ENCODE measurements at places on chromosomes 2 and 18. TPM values are rescaled to one million over a fixed set of nuclear protein-coding genes. Genes with fewer than 3 reads are reported as not detected.
A peak's percentile ranks its signal among the peaks of the same experiment; 100 is the strongest.

GRCh38 chr18:23209796-23210195, 74.5 kb downstream of the CABLES1 start:
- H3K27ac ChIP-seq = no peak overlapping the region
- no peak for DNase-seq
- no peaks in the 10 kb centered on the region for H3K27me3 ChIP-seq
- peaks cover 18% of the 10 kb centered on the region for H3K36me3 ChIP-seq

Gene ANKRD62
- not detected for total RNA-seq

Gene PRKRA
- total RNA-seq = 51.7 TPM

DNA sequence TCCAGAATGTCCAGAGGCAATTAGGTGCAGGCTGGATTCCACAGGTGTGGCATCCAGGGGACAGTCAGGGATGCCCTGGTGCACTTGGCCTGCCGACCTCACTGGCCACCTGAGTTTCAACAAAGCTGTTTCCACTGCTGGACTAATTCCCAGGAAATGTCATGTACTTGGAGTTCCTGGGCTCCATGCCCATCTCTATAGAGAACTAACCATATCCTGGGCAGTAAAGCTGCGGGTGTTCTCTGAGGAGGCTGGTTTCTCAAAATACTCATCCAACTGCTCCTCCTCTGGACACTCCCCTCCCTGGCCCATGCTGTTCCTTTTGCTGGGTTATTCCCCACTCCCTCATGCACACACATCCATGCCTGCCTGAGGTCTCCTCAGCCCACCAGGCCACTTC, 161.9 kb upstream of the SKOR2 start:
- H3K27me3 ChIP-seq = peaks cover 10% of the 10 kb centered on the region
- H3K36me3 ChIP-seq = no peaks in the 10 kb centered on the region
- H3K4me3 ChIP-seq = no peak overlapping the region
- peak; percentile 20 for DNase-seq

Gene APCDD1
- total RNA-seq = 6.3 TPM

DNA sequence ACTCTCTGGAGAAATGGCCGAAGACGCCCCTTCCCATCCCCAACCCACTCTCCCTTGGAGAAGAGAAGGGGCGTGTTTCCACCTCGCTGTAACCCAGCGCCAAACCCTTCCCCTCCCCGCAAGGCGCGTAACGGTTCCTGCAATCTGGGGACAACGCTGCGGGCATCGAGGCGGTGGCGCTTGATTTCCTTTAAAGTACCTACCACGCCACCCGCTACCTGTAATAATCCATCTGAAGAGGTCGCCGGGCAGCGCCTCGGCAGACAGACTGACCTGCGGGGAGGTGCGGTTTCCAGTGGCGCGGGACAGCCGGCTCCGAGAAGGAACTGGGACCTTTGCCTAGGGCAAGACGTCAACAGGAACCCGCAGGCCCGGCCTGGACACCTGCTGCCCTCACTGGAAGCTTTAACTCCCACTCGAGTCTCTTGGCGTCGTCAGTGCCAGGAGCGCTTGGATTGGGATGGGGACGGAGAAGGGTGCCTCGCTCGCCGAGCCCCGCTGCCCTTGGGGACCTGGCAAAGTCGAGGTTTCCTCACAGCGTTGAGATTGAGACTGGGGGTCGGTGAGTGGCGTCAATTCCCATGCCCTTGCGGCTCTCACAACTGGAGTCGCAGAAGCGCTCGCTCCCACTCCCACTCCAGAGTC, at the start of gene CYP1B1:
TSS of gene CYP1B1 (minus strand) at position 645 of the 645 bp plus-strand sequence. CDS start 763 bp downstream, outside the sequence.
- H3K4me3 ChIP-seq = peak within 1 kb of the TSS; percentile 47
- no peaks in the 10 kb centered on the region for H3K36me3 ChIP-seq
- H3K27ac ChIP-seq = peak within 1 kb of the TSS; percentile 40
- H3K27me3 ChIP-seq = peaks cover 76% of the 10 kb centered on the region
- H3K4me1 ChIP-seq = peaks cover 33% of the 10 kb centered on the region
- no peak for DNase-seq

Gene HOXD11
- total RNA-seq = 0.04 TPM

- H3K27me3 ChIP-seq = no peaks in the 10 kb centered on the region
- peaks cover 2% of the 10 kb centered on the region for H3K36me3 ChIP-seq
- H3K27ac ChIP-seq = no peak overlapping the region
- no peak for DNase-seq
Observed at GRCh38 chr2:15554525-15555218, 6.5 kb downstream of the NBAS start.

DNA sequence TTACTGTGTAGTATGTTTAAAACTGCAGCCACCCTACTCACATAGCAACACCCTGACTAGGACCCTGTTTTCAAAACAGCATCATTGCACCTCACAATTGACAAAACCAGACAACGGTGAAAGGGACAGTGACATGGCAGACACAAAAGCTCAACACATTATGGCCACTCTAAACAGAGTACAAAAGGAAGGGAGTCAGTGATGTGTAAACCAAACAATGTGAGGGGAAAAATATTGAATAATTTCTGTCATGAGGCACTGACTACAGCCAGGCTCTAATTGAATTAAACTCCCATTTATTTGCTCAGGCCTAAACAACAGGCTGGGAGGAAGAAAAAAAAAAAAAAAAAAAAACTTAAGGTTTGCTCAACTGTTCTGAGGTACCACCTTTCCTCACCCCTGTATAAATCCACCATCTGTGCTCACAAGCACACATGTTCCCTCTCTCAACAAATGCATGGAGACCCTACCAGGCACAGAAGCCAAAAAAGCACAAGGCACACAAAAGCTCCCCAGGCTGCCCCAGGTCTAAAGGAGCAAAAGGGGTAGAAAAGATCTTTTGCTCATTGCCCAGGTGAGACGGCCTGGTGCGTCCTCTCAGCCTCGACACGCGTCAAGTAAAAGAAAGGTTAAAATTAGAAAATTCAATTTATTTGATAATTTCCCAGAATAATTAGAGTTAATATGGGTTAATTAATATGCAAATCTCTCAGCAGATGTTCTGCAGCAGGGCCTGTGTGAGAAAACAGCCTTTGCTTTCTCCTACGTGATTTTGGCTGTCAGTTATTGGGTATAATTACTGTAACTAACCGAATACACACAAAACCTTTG, 80.9 kb downstream of the ZEB2 start:
- peaks cover 12% of the 10 kb centered on the region for H3K36me3 ChIP-seq
- H3K4me3 ChIP-seq = no peak overlapping the region
- peaks cover 3% of the 10 kb centered on the region for H3K4me1 ChIP-seq
- H3K27me3 ChIP-seq = no peaks in the 10 kb centered on the region

GRCh38 chr2:206993396-206993911, 54.1 kb downstream of the CPO start:
- H3K36me3 ChIP-seq = no peaks in the 10 kb centered on the region
- H3K4me3 ChIP-seq = no peak overlapping the region
- no peaks in the 10 kb centered on the region for H3K27me3 ChIP-seq
- no peak overlapping the region for H3K27ac ChIP-seq

GRCh38 chr2:222799262-222799918, 61.4 kb upstream of the ACSL3 start:
- no peak overlapping the region for H3K27ac ChIP-seq
- H3K27me3 ChIP-seq = no peaks in the 10 kb centered on the region
- H3K4me3 ChIP-seq = no peak overlapping the region
- H3K36me3 ChIP-seq = no peaks in the 10 kb centered on the region

Gene HOXD13
- total RNA-seq = 0.31 TPM

DNA sequence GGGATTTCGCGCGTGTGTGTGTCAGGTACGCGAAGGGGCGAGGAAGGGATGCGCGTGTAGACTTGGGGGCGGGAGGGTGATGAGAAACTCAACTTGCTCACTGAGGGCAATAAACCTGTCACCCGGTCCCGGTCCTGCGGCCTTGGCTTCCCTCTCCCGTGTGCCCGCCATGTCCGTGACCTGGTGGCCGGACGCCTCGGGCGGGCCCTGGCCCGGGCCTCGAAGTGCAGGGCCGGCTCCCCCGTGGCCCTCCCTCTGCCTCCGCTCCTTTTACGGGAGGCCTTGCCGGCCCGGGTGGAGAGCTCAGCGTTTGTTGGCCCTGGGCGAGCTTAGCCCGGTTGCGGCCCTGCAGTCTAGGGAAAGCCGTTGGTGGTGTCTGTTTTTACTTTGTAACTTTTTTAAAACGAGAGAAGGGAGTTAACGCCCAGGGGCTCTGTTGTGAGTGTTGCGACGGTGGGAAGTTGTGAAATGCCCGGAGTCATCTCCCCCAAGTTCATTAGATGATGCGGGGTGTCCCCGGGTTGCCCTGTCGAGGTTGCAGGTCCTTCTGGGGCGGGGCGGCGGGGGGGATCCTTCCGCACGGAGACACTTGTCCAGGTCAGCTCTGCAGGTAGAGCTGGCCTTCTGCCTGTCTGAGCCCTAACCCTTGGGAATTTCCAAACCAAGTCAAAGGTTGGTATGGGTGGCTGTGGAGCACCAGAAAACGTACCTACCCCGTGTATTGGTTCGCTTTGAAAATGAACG, 883 bp downstream of the SMCHD1 start:
- H3K4me3 ChIP-seq = peak overlapping the region; percentile 97
- no peaks in the 10 kb centered on the region for H3K27me3 ChIP-seq
- peak overlapping the region; percentile 99 for H3K27ac ChIP-seq
- peaks cover 9% of the 10 kb centered on the region for H3K4me1 ChIP-seq
- peaks cover 3% of the 10 kb centered on the region for H3K36me3 ChIP-seq

DNA sequence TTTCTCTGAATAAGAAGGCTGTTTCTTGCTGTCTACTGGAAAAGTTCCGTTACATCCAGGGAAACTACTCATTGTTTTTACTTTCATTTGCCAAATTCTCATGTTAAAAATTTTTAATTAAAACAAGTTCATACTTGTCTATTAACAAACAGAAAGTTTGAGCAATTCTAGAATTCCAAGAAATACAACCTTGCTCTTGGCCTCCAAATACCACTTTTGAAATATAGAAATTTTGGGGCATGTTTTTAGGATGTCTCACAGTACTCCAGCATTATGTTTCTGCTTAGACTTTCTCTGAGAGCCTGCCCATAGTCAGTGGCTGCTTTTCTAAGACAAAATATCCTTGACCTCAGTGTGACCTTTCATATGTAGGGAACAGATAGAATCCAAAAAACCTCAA, 228.7 kb upstream of the RND3 start:
- no peaks in the 10 kb centered on the region for H3K27me3 ChIP-seq
- no peak overlapping the region for H3K4me3 ChIP-seq
- H3K27ac ChIP-seq = no peak overlapping the region
- no peaks in the 10 kb centered on the region for H3K4me1 ChIP-seq

Data from muscle of leg (tissue), 16 donors.